ENCODE measurements at places on chromosomes 2 and 18. TPM values are rescaled to one million over a fixed set of nuclear protein-coding genes. Genes with fewer than 3 reads are reported as not detected.

The KIAA2012 gene
- not detected for total RNA-seq

The USP40 gene
- total RNA-seq, result 20.3 TPM

The IL37 gene
- total RNA-seq, result not detected

The DSG4 gene
- total RNA-seq, result 0.16 TPM

The COL5A2 gene
- 0.64 TPM for total RNA-seq

DNA sequence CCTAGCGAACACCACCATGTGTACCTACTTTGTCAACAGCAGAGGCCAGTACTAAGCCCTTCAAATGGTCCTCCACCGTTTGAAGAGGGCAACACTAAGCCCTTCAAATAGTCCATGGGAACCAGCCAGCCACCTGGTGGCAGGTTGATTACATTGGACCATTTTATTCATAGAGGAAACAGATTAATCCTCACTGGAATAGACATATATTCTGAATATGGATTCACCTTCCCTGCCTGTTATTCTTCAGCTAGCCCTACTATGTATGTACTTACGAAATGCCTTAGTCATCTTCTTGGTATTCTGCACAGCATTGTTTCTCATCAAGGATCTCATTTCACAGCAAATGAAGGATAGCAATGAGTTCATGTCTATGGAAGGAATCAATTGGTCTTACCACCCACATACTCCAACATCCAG lies 10.0 kb upstream of the ZNF396 start:
- H3K27ac ChIP-seq, result no peak overlapping the region
- no peak overlapping the region for H3K4me3 ChIP-seq
- H3K36me3 ChIP-seq, result no peaks in the 10 kb centered on the region
- 0 out of 2 replicates have a peak, but pooled peaks cover 3% of the 10 kb centered on the region for H3K27me3 ChIP-seq

DNA sequence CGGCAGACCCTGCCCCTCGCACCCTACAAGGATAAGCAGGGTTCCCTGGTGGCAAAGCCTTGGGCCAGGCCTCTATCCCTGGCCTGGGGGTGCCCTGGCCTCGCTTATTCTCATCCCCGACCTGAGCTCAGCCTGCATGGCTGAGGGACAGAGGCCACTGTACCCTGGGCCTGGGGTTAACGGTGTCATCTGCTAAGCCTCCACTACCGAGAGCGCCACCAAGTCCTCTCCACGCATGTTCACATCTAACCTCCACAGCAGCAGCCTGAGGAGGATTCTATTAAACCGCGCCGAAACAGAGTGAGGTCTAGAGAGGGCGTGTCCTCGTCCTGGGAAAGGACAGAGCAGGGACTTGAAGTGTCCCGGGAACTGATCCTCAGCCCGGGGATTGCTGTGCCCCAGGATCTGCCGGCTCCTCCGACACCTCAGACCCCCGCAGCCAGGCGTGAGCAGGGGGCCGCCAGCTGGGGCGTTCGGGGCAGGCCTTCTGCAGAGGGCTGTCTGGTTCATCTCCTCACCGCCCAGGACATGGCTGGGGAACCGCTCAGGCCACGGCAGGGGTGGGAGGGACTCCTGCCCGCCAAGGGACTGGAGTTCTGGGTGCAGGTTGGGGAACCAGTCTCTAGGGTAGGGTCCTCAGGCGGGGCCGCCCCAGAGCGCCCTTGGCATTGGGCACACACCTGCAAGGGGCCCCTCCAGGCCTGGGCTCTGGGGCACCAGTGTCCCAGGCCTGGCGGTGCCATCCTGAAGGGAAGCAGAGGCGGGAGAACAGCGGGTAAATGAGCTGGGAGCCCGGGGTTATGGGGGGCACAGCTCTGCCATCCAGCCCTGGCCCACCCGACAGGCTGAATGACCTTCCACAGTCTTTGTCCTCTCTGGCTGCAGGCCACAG lies 68.0 kb upstream of the SMAD7 start:
- H3K27ac ChIP-seq, result no peak overlapping the region
- DNase-seq, result no peak
- H3K4me1 ChIP-seq, result no peaks in the 10 kb centered on the region
- no peak overlapping the region for H3K4me3 ChIP-seq

DNA sequence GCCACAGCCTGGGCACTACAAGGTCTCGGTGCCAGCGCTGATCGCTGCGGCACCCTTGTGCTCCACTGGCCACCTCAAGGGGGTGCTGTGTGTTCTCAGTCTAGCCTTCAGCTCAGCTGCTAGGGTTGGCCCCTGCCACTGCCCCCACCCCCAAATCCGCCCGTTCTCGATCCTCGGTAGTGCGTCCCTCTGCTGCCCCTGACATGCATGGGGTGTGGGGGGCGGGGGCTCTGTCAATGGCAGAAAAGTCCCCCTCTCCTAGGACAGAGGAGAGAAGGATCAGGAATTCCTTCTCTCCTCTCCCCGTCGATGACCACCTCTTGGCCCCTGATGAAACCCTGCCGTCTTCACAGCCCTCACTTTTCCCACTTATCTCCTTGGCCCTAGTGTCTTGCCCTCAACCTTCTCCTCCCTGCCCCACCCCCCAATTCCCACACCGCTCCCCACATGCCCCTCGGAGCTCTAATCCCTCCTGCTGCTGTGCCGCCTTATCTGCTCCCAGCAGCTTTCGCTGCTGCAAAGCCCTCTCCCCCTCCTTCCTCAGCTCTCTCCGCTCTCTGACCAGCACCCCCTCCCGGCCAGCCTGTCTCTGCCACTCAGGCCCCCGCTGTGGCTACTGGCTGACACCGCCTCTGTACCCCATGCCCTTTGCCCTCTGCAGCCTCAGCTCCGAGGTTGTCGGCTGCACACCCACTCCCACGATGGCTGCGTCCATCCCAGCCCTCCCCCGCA lies 4.3 kb upstream of the ASIC4 start:
- H3K4me3 ChIP-seq, result no peak overlapping the region
- H3K36me3 ChIP-seq, result no peaks in the 10 kb centered on the region
- H3K4me1 ChIP-seq, result no peaks in the 10 kb centered on the region
- H3K27me3 ChIP-seq, result peaks cover 12% of the 10 kb centered on the region

- no peak overlapping the region for H3K4me3 ChIP-seq
- no peak overlapping the region for H3K27ac ChIP-seq
- DNase-seq, result peak; percentile 23
- peaks cover 4% of the 10 kb centered on the region for H3K27me3 ChIP-seq
- no peaks in the 10 kb centered on the region for H3K4me1 ChIP-seq
Observed at GRCh38 chr2:176642074-176642473, 372.8 kb downstream of the MTX2 start.

- H3K4me1 ChIP-seq, result no peaks in the 10 kb centered on the region
- no peaks in the 10 kb centered on the region for H3K36me3 ChIP-seq
- no peaks in the 10 kb centered on the region for H3K27me3 ChIP-seq
- H3K4me3 ChIP-seq, result no peak overlapping the region
- no peak overlapping the region for H3K27ac ChIP-seq
Observed at GRCh38 chr2:209321581-209321980, 102.3 kb upstream of the MAP2 start.

- no peaks in the 10 kb centered on the region for H3K36me3 ChIP-seq
- no peak overlapping the region for H3K4me3 ChIP-seq
- H3K27ac ChIP-seq, result no peak overlapping the region
Observed at GRCh38 chr2:234808907-234809306, 142.9 kb upstream of the SH3BP4 start.

- H3K4me3 ChIP-seq, result no peak overlapping the region
- no peaks in the 10 kb centered on the region for H3K4me1 ChIP-seq
- no peaks in the 10 kb centered on the region for H3K36me3 ChIP-seq
Observed at GRCh38 chr18:10099539-10100140, 185.8 kb downstream of the VAPA start.

The SMAD4 gene
- 64.5 TPM for total RNA-seq

DNA sequence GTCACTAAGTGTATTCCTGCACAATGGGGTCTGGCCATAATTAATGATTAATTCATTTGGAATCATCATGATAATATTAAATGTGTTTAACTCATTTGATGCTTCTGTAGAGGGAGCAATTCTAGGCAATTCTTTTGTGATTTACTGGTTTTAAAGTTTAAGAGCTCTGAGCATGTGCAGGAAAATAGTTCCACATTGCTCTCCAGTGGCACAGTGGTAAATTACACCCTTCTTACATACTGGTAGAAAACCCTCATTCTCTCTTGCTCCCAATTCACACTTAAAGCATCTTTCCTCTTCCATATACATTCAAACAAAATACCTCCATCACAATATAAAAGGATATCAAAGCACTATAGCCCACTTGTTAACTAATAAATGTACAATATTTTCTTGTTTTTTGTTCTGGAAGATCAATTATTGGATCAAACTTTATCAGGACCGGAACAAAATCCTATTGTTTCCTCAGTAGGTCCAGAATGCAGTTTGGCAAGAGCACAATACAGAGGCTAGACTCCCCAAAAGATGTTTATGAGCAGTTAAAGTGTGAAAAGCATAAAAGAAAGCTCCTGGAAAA lies 844.3 kb downstream of the MBD2 start:
- H3K27me3 ChIP-seq, result no peaks in the 10 kb centered on the region
- H3K4me3 ChIP-seq, result no peak overlapping the region
- H3K27ac ChIP-seq, result no peak overlapping the region
- no peaks in the 10 kb centered on the region for H3K4me1 ChIP-seq

- H3K4me3 ChIP-seq, result no peak overlapping the region
- H3K27me3 ChIP-seq, result no peaks in the 10 kb centered on the region
- H3K27ac ChIP-seq, result no peak overlapping the region
- no peaks in the 10 kb centered on the region for H3K36me3 ChIP-seq
- DNase-seq, result no peak
- no peaks in the 10 kb centered on the region for H3K4me1 ChIP-seq
Observed at GRCh38 chr18:35322486-35323458, 21.4 kb downstream of the ZNF24 start.

DNA sequence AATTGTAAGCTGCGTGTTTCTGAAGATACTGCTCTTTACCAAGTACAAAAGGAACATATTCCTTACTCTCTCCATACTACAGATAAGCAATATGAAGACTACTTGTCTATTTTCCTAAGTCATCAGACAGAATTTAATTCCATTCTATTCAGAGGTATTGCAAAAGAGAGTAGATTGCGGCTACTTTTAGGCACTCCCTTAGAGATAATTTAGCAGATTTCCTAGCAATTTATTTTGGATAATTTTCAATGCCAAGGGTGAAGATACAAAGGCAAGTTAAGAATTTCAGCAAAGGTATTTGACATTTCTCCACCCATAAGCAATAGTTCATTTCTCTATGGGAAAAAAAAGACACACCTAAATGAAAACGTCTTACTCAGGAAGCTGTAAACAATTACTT lies 161.1 kb downstream of the PDE1A start:
- DNase-seq, result no peak
- H3K4me3 ChIP-seq, result no peak overlapping the region
- H3K27ac ChIP-seq, result no peak overlapping the region
- H3K27me3 ChIP-seq, result no peaks in the 10 kb centered on the region
- H3K4me1 ChIP-seq, result no peaks in the 10 kb centered on the region

DNA sequence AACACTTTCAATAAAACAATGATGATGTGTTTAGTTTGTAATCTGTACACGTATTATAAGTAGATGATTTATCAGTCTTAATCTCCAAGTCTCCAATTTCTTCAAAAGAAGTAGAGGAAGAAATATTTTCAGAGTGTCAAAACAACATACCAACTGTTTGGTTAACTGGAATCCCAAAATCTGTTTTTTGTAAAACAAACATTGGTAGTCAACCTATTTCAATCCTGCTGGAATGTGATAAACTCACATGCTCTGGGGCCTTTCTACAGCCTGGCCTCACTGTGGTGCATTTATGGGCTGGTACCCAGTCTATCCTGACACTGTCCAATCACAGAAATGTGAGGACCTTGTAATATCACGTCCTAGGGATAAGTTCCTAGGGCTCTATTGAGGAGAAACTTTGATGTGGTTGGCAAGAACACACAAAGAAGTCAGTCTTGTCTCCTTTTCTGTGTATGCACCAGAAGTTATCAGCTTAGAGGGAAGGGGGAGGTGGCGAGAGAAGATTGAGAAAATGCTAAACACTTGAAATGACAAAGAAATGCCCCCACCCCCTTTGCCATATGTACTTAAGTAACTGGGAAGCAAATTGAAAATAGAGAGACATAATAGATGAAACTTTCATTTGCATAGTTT lies 47.2 kb downstream of the PRKRA start:
- H3K27me3 ChIP-seq, result no peaks in the 10 kb centered on the region
- peaks cover 24% of the 10 kb centered on the region for H3K4me1 ChIP-seq
- peak; percentile 43 for DNase-seq
- no peaks in the 10 kb centered on the region for H3K36me3 ChIP-seq
- H3K27ac ChIP-seq, result peak overlapping the region; percentile 64

DNA sequence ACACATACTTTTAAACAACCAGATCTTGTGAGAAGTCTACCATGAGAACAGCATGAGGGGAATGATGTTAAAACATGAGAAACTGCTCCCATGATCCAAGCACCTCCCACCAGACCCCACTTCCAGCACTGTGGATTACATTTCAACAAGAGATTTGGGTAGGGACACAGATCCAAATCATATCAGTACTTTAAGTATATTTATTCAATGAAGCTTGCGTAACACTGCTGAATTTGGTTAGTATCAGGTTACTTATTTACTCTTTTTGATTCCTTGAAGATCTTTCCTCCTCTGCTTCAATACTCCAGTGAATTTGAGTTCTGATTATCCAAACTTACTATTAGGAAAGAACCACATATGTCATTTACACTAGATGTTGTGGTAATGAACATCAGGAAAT lies 418.6 kb downstream of the PIK3C3 start:
- DNase-seq, result no peak
- no peak overlapping the region for H3K4me3 ChIP-seq
- H3K4me1 ChIP-seq, result no peaks in the 10 kb centered on the region

The GAD1 gene
- total RNA-seq, result 0.62 TPM

The CFAP221 gene
- not detected for total RNA-seq

GRCh38 chr18:46374850-46375249 lies 270.7 kb downstream of the HAUS1 start:
- DNase-seq, result no peak
- no peaks in the 10 kb centered on the region for H3K4me1 ChIP-seq
- no peaks in the 10 kb centered on the region for H3K27me3 ChIP-seq
- H3K4me3 ChIP-seq, result no peak overlapping the region

DNA sequence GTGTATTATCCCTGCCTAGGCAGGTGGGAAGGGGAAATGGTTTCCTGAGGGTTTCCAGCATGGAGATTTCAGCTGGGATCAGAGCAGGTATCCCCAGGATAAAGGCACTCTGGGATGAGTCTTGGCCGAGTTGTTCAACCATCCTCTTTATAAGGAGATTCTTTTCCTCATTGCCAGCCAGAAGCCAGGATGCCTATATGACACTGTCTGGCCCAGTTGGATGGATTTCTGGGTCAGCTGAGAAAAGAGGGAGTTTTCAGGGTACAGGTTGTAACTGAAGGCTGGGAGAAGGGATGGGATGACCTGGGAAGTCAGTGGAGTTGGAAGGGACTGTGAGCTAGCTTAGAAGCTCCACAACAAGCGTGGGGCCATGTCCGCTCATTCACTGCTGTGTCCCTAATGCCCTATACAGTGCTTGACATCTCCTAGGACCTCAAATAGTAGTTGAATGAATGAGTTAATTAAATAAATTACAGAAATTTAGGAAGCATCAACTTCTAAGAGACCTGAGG lies 8.3 kb downstream of the RHOB start:
- no peaks in the 10 kb centered on the region for H3K36me3 ChIP-seq
- no peak overlapping the region for H3K4me3 ChIP-seq
- H3K27ac ChIP-seq, result no peak overlapping the region
- no peaks in the 10 kb centered on the region for H3K4me1 ChIP-seq

- no peak overlapping the region for H3K4me3 ChIP-seq
- no peaks in the 10 kb centered on the region for H3K4me1 ChIP-seq
- no peak overlapping the region for H3K27ac ChIP-seq
- no peaks in the 10 kb centered on the region for H3K36me3 ChIP-seq
- no peak for DNase-seq
Observed at GRCh38 chr2:18623782-18624181, 34.4 kb upstream of the NT5C1B start.

Data from GM12878 (cell line).